Activated CD4-positive, alpha-beta T cell treated with anti-CD3 and anti-CD28 coated beads, Interleukin-2, amount 10 ng/mL, durations not matched to agents 7 days and 5 days (primary cell): ENCODE measurements at places on chromosomes 5 and 9.

GRCh38 chr5:172932313-172933017 lies 26.8 kb upstream of the RPL26L1 start:
- peak; percentile 73 for DNase-seq

- no peak for DNase-seq
Observed at GRCh38 chr9:130987738-130988399, 21.1 kb upstream of the LAMC3 start.

GRCh38 chr5:114648940-114649339 lies 287.1 kb downstream of the KCNN2 start:
- no peak for DNase-seq

DNA sequence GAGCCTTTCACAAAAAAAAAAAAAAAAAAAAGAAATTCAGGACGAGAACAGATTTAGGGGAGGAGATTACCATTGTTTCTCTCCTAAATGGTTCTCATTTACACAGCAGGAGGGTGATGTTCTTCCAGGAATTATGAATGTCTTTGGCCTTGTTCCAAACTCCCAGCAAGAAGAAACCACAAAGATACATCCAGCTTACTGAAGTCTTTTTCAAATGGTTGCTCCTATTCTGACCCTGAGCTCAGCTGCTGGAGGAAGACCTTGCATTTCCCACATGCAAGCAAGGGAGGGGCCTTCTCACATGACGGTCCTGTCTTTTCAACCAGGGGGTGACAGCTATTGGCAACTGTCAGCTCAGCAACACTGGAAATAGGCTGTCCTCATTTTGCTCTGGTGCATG lies 203.0 kb upstream of the VLDLR start:
- no peak for DNase-seq

- DNase-seq = no peak
Observed at GRCh38 chr5:13773649-13774048, 170.8 kb downstream of the DNAH5 start.
